ENCODE measurements at places on chromosomes 5 and 9.

DNA sequence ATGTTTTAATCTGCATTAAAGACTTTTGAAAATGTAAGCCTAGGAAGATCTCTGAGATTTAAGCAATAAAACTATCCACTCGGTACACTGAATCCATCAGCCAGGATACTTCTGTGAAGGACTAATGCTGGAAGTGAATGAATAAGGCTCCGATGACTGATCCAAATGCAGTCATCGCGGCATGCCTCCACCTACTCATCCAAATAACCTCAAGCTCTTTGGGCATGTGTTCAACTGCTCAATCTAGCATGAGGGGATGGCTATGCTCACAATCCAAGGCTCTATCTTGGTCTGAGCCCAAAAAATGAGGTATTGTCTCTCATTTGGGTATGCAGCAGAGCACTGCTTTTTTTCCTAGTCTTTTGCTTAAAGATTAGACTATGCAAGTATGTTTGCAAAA lies 19.2 kb downstream of the MARCHF3 start:
- no peak for DNase-seq

GRCh38 chr9:7095058-7095457 lies 337.3 kb downstream of the KDM4C start:
- no peak for DNase-seq

DNA sequence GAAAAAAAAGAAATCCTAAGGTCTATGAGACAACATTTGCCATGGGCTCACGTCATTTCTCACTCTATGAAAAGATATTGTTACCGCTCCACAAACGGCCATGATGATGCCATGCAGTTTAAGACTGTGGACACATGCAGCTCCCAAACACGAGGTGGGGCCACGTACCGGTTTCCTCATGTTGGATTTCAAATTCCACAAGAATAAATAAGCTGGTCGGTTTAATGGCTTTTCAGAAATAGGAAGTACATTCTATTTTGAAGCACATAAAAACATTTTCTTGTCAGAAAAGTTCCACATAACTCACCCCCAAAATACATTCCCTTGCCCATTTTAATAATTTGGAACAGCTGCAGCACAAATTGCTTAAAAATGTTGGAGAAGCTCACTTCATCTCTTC lies 130.6 kb downstream of the MYO10 start:
- DNase-seq: no peak

DNA sequence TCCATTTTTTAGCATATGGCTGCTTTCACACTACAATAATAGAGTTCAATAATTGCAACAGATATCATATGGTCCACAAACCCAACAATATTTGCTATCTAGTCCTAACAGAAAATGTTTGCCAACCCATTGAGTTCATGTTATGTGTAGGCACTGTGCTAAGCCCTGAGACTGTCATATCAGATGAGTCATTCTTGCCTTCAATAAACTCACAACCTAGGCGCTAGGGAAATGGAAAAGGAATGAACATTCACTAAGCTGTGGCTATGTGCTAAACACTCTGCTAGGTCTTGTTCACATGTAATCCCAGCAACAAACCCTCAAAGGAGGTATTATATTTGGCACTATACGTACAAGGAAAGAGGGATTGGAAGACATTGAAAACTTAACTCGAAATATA lies 8.4 kb upstream of the TIMD4 start:
- DNase-seq: no peak

- DNase-seq: no peak
These were observed 47.4 kb upstream of the SLC2A8 start for GRCh38 chr9:127349483-127350113.

GRCh38 chr5:149800633-149801032 lies 70.5 kb downstream of the PPARGC1B start:
- no peak for DNase-seq

DNA sequence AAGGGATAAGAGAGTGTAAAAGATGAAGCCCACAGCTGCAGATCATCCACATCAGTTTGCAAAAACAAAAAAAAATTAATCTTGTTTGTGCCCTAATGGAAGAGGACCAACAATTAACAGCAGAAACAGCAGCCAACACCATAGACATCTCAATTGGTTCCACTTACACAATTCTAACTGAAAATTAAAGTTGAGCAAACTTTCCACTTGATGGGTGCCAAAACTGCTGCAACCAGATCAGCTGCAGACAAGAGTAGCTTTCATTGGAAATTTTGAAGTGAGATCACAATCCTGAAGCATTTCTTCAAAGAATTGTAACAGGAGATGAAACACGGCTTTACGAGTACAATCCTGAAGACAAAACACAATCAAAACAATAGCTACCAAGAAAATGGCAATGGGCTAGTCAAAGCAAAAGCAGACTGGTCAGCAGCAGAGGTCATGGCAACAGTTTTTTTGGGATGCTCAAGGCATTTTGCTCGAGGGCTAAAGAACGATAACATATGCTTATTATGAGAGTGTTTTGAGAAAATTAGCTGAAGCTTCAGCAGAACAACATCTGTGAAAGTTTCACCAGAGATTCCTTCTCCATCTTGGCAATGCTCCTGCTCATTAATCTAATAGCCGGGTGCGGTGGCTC lies 4.1 kb upstream of the RBM27 start:
- no peak for DNase-seq
